H54 (cell line): ENCODE measurements at places on chromosomes 6 and 20.

DNA sequence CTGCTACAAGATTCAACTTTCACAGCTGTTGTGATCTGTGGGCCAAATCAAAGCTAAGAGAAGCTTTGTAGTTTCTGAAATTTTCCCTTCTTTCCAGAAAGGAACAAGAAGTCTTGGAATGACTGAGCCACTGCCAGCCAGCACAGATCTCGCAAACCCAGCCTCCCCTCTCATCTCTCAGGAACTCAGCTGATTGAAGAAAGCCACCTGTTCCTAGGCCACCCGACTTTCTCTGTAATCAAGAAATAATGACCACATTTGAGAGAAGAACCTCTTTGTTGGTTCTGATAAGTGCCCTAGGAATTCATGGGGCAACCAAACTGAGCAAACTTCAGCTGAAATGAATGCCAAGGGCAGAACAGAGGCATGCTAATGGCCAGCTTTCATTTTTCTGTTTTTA, 61.7 kb downstream of the HDGFL1 start:
- no peak for DNase-seq

- DNase-seq, result no peak
These were observed 59.6 kb upstream of the QKI start for GRCh38 chr6:163354761-163355425.

DNA sequence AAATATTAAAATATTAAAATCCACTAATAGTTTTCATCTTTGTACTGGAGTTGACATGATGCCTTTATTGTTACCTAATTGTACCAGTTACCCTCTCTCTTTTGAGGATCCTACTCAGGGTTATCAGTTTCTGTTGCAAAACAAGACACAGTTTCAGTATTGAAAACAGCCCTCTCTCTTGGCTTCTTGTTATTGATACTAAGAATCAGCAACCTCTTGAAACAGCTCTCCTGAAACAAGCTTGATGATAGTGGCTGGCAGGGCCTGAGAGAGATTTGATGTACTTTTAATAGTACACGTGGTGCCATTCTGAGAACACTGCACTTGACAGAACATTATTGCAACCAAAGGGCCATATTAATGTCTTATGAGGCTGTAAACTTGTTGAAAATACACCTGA, 64.9 kb upstream of the MEI4 start:
- DNase-seq, result no peak

DNA sequence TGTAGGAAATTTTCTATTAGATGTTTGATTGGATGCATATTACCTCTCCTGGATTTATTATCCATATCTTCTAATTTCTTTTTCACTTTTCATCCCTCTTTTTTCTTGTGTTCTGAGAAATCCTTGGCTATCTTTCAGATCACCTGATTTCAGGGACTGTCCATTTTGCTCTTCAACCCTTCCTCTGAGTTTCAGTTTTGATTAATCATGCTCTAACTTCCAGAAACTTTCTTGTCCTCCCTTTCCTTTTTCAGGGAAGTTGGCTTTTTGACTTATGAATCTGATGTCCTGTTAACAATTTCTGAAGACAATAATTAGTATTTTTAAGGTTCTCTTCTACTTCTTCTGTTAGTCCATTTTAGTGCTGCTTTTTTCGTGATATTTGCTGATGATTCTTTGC, 79.1 kb downstream of the FKBP5 start:
- DNase-seq, result no peak

DNA sequence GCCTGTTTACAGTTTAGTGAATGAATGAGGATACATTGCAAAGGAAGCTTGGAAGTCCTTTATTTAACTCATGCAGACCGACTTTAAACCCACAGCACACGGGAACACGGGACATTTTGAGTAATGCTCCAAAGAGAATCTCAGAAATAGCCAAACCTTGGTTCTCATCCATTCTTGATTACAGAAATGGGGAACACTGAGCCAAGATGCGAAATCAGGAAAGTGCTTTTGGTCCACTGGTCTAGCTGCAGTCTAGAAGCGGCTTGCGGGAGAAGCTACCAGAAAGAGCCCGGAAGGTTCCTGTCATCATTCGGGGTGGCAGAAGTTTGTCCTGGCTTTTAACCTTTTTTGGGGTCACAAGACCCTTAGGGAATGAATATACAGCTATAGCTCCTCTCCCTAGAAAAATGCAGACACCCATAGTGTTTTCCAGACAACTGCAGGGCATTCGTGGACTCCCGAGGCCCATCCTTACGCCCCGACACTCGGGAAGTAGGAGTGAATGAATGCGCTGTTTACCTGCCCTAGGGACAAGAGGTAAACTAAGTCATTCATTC, 475 bp upstream of the TMEM181 start:
- no peak for DNase-seq

GRCh38 chr20:32976746-32977145, 27.5 kb downstream of the SUN5 start:
- no peak for DNase-seq

DNA sequence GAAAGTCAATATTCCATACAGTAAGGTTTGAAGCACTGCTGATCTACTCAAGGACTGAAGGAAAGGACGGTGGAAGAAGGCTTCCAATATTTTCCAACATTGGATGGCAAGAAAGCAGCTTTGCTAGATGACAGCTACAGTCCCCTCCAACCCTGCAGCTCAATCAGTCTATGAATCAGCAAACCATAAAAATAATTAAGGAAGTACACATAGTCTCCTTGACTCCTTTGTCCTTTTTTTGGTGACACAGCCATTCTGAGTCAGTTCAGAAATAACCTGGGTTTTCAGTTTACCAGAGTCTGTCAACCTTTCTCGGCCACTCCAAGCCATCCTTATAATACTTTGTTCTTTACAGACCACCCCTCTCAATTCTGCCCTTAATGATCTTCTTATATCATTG, 232.5 kb downstream of the IBTK start:
- DNase-seq, result no peak

GRCh38 chr6:39452306-39453145, 130.0 kb upstream of the KCNK16 start:
- no peak for DNase-seq

- no peak for DNase-seq
These were observed 109.1 kb downstream of the C6orf58 start for GRCh38 chr6:127686084-127686483.

GRCh38 chr6:148249679-148250375, 92.8 kb upstream of the SASH1 start:
- DNase-seq, result no peak

GRCh38 chr6:116557893-116558292, 4.3 kb downstream of the CALHM4 start:
- peak; percentile 16 for DNase-seq

DNA sequence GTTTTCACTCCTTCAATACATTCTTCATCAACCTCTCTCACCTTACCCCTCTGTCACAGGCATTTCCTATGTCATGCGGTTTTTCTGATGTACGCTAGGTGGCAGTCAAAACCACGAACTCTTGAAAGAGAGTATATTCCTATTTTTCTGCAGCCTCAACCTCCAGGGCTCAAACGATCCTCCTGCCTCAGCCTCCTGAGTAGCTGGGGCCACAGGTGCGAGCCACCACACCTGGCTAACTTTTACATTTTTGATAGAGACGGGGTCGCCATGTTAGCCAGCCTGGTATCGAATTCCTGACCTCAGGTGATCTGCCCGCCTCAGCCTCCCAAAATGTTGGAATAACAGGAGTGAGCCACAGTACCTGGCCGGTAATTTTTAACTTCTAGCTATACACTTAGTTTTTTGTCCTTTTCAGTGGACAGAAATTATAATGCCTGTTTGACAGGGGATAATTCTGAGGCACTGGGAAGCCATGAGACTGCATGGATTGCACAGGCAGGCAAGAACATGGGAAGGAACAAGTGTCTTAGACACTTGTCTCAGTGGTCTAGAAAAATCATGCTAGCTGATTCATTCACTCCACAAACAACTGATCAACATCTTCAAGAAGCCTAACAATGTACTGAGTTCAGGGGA, 22.5 kb upstream of the HFE start:
- DNase-seq, result no peak

GRCh38 chr6:8527818-8528217, 92.5 kb upstream of the SLC35B3 start:
- DNase-seq, result no peak

DNA sequence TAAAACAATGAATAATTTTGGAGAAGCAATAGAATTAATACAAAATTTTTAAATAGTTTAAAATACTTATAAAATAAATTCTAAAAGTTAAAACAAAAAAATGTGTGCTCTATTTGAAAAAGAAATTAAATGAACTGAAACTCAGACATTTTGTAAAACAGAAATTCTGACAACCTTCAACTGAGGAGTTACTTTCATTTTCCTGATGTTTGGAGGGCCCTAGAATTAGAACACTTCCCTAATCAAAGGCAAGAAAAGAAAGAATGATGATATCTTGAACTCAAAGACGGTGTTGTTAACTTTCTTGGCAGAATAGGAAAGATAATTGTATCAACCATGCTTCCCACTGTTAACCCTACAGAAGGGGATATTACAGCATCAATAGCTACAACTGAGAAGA, 27.9 kb downstream of the SNX14 start:
- DNase-seq, result no peak

DNA sequence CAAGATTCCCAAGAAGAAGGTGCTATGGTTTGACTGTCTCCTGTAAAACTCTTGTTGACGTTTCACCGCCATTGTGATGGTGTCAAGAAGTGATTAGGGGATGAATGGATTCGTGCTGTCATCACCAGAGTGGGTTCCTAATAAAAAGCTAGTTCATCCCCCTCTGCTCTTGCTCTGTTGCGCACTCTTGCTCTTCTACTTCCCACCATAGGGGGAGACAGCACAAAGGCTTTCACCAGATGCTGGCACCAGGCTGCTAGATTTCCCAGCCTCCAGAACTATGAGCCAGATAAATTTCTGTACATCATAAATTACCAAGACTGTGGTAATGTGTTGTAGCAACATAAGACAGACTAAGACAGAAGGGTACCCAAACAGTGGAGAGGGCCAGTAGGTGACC, 21.6 kb upstream of the CCDC28A start:
- no peak for DNase-seq

GRCh38 chr20:13035399-13036152, 26.8 kb downstream of the SPTLC3 start:
- DNase-seq, result no peak

- DNase-seq, result no peak
These were observed 52.2 kb upstream of the FAM83C start for GRCh38 chr20:35344354-35344837.

DNA sequence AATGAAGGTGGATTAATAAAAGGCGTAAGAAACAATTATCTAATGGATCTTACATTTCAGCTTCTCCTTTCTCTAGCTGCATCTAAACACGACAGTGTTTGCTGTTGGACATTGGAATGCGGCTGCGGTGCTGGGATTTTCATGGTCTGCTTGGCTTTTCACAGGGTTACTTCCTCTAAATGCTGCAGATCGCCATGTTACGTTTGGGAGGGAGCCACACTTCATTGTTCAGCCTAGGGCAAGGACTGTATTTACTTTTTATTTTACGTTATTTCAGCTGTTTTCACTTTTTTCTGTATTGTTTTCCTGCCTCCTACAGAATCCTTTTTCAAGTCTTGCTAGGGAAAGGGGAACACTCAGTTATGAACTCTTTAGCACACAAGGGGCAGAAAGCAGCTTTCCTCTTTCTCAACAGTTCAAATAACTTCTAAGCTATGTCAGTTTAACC, 97.9 kb upstream of the MTHFD1L start:
- no peak for DNase-seq

DNA sequence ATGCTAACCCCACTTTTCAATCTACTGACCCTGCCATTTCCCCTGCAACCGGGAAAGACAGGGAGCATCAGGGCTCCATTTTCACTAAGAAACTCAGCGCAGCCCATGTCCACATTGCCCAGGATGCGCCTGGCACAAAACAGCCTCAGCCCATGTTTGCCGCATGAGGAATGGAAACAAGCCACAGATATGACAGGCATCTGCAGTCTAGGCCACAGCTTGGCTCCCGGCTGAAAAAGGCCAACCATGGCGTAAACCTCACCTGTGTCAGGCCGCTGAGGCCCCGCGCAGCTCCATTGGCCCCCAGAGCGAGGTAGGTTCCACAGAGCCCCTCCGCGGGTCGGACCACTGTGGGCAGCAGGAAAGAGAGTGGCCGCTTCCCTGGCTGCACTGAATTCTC, 21.7 kb downstream of the GGT7 start:
- no peak for DNase-seq

DNA sequence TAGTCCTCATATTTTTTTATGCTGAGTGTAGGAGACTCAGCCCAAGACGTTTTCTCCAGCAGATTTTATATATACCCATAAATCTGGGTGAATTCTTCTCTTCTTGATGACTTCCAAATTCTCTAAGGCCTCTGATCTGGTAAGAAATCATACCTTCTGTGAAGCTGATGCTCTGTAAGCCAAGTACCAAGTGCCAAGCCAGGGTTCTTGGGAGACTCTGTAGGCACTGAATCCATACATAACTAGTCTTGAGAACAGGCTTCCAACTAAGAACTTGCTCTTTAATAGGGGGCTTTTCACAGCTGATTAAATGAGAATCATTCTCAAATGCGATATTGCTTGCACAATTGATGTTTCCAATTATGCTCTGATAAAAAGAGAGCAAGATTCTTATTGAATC, 87.6 kb downstream of the PRKN start:
- DNase-seq, result no peak

- no peak for DNase-seq
These were observed 3.3 kb downstream of the SPEF1 start for GRCh38 chr20:3777716-3778629.

DNA sequence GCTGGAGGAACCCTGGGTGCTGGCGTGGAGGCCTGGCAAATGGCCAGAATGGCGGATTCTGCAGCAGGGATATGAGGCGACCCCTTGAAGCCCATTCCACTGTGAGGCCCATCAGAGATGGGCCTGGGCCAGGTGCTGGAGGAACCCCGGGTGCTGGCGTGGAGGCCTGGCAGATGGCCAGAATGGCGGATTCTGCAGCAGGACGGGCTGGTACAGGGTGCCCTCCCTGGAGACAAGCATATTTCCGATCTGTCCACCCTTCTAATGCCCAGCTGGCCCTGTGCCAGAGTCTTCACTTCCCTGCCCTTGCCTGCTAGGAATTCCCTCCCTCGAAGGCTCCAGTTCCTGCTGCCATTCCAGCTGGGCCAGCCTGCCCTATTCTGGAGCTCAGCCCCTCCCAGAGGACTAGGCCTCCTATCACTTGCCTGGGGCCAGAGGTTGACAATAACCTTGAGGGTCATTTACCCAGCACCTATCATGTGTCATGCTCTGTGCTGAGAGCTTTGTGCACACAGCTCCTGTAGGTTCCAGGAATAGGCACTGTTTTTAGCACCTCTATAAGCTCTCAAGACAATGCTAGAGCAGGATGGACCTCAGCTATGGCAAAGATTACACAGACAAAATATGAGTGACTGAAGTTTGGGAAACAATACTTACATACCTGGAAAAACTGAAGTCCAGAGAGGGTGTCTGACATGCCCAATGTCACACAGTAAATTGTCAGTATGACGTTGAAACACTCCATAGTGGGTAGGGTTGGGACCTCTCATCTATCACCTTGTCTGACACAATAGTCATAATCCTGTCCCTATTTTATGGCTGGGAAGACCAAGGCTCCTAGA, 21.4 kb downstream of the SUN5 start:
- no peak for DNase-seq

- DNase-seq, result no peak
These were observed 51.3 kb upstream of the CITED2 start for GRCh38 chr6:139425780-139426179.

GRCh38 chr6:105272786-105273185, 93.0 kb upstream of the POPDC3 start:
- no peak for DNase-seq
